ENCODE measurements at places on chromosomes 13 and 19.

DNA sequence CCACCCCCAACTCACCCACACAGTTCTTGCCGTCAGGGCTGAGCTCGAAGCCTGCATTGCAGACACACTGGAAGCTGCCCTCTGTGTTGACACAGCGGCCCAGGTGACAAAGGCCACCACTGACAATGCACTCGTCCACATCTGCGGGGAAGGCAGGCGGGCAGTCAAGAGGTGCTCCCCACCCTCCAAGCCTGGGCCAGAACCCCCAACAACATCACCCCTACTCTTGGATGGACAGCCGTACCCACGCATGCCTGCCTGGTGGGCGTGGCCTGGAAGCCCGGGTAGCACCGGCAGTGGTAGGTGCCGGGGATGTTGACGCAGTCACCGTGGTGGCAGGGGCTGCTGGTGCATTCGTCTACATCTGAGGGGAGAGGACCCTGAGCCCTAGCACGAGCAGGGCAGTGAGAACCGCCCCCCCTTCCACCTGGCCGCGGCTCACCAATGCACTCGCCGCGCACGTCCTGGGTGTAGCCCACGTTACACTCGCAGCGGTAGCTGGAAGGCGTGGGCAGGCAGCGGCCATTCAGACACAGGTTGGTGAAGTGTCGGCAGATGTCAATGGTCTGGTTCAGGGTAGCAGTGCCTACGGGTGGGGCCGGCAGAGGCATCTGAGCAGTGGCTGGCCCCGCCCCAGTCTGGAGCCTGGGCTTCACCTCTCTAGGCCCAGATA, 13.3 kb downstream of the FBN3 start:
- DNase-seq, result no peak

DNA sequence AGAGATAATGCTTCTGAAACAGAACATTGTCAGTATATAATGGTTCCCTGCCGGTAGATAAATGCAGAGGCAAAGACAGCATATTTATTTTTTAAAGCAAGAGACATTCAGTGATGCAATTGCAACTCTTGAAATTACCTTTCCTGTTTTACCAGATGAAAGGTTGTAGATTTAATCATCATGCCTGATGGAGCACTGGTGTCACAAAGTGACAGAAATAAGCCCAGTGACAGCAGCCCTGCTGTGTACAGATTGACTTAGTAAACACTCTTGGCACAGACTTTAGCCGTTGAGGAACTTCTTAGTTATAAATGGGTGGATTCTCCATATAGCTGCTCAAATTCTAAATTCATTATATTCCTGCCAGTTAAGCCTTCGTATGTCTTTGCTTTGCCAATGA, 172.5 kb downstream of the ITGBL1 start:
- no peak for DNase-seq

GRCh38 chr13:19161308-19161707, 20.3 kb downstream of the TUBA3C start:
- no peak for DNase-seq

DNA sequence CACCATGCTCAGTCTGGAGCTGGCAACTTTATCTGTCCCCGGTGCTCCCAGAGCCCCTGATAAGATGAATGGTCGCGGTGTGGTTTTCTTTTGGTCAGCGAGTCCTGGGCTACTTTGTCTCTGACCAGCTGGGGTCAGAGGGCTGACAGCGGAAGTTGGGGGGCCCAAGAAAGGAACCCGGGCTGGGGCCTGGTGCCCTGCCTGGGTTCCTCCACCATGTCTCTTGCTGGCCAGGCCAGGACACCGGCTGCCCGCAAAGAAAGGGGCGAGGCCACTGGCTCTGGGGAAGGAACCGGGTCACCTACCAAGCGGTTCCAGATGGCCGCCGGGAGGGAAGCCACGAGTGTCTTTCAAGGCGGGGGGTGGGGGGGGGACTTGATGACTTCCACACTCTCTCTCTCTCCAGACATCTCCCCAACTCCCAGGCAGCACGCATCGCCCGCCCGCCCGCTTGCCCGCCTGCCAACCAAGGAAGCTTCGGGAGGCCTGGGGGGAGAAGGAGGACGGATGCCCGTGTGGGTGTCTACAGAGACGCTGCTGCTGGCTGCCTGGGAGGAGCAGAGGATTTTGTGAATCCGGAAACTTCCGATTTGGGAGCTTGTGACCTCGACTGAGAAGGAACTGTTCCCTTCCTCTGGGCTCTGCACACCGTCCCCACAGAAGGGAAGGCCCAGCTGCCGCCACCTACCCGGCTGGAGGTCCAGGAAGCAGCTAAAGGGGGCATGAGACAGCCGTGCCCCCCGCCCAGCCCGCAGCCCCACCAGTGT, 1.1 kb downstream of the PIP5K1C start:
- peak; percentile 70 for DNase-seq

DNA sequence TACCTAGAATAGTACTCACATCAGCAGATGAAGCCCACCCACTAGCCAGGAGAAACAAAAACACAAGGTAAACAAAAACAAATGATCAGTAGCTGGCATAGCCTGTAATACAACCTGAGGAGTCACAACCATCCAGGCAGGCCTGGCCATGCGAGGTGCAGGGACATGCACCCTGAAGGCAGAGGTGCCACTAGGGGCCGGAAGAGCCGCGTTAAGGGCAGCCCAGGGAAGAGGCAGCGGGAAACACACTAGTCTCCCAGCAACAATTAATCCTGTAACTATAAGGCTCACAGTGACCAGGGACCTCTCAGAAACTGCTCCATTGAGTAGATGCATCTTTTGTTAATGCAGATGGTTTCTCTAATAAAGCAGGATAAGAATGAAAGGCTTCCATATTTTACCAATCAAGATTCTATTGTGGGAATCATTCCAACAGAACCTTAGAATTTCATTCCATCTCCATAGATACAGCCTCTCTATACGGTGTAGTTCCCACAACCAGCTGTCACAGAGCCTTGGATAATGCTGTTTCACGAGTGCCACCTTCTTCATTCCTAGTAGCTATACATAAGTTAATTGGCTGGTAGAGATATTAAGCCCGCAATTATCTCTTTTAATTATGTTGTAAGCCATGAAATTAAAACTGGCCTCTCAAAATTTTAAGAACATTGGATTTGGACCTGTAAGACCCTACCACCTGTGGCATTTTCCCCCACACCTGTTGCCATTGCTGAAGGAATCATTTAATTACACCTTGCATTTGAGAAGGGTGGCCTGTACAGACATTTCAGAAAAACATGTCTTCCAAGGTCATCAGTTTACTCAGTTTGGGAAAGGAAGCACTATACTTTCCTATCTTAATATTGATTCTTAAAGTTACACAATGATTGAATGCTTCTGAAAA, 28.7 kb downstream of the ANKRD10 start:
- no peak for DNase-seq

GRCh38 chr19:16897856-16898161, 9.0 kb downstream of the F2RL3 start:
- no peak for DNase-seq

DNA sequence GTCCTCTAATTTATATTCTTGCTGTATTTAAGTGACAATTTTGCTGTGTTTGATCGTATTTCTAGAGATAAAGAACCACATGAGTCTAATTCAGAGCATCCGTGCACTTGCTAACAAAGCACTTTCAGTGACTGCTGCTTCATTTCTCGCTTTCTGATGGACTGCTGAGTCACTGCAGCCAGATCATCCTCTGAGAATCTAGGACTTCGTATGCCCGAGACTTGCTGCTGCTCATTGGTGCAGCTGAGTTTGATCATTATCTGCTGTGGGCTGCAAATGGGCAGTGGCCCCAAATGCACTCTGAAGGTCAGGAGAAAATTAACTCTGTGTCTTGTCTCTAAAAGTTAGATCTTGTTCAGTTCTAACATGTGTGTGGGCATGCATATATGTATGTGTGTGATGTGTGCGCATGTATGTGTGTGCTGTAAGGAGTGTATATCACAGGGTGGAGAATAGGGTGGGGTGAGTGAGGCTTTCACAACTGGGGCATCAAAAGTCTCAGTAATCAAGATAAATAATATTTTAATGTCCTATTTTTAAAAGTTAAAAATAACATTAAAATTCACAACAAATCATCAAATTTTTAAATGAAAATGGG, 342.6 kb downstream of the MTUS2 start:
- no peak for DNase-seq

GRCh38 chr13:98214008-98214643, 37.1 kb upstream of the RNF113B start:
- DNase-seq, result peak; percentile 58

DNA sequence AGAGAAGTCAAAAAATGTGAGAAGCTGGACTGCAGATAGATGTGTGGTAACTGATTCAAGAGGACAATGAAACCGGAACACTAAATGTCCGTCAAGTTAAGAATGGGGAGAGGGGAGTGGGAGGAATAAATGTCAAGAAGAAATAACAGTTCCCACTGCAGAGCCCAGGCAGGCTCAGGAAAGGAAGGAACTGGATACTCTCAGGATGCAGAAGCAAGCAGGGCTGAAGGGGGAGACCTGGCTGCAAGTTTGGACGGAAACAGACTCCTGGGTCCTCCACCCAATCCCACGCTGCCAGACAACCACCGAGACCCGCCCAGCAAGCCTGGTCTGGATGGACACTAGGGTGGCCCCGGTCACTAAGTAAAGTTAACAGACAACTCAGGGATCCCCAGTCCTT, 18.1 kb downstream of the TUBGCP3 start:
- DNase-seq, result no peak

GRCh38 chr19:49676136-49676783, 811 bp upstream of the PRMT1 start:
- DNase-seq, result no peak

DNA sequence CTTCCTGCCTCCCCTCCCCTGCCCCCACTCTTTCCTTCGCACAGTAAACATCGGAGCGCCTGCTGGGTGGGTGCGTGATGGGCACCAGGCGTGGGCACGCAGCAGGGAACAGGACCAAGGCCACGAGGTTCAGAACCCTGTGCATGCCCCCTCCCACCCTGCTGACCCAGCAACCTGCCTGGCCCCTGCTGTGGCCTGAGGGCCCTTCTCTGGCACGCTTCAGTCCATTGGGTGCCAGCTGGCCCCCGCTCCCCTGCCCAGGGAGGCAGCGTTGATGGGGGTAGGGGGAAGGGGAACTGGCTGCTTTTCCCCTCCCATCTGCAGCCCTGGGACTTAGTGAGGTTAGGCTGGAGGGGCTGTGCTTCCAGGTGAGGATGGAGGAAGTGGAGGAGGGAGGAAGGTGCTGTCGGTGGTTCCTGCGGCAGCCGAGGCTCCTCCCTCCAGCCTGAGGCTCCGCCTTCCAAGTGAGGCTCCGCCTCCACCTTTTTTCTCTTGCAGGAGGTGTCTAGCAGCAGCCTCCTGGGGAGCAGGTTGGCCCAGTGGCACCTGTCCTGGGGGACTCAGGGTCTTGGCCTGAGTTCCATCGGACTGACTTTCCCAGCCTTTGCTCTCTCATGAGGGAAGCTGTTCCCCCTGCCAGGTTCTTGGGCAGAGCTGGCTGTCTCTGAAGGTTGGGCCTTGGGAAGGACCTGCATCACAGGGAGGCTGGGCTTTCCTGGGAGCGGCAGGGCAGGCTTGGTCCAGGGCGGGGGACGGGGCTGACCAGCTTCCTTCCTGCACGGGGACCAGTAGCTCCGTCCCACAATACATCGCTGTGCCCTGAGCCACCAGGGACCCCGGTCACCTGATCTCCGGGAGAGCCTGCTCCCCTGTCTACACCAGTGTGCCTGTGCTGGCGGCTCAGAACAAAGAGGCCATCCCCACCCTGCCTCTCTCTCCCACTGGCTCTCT, 7.3 kb downstream of the PIAS4 start:
- DNase-seq, result no peak

GRCh38 chr13:44718467-44718866, 142.3 kb upstream of the TSC22D1 start:
- no peak for DNase-seq
